ENCODE measurements at places on chromosomes 13 and 19. TPM values are rescaled to one million over a fixed set of nuclear protein-coding genes. Genes with fewer than 3 reads are reported as not detected.
A peak's percentile ranks its signal among the peaks of the same experiment; 100 is the strongest.

- H3K36me3 ChIP-seq: peaks cover 14% of the 10 kb centered on the region
- H3K4me1 ChIP-seq: peaks cover 9% of the 10 kb centered on the region
- no peak overlapping the region for H3K27ac ChIP-seq
Measured at GRCh38 chr19:45852983-45853382, 10.0 kb downstream of the SYMPK start.

DNA sequence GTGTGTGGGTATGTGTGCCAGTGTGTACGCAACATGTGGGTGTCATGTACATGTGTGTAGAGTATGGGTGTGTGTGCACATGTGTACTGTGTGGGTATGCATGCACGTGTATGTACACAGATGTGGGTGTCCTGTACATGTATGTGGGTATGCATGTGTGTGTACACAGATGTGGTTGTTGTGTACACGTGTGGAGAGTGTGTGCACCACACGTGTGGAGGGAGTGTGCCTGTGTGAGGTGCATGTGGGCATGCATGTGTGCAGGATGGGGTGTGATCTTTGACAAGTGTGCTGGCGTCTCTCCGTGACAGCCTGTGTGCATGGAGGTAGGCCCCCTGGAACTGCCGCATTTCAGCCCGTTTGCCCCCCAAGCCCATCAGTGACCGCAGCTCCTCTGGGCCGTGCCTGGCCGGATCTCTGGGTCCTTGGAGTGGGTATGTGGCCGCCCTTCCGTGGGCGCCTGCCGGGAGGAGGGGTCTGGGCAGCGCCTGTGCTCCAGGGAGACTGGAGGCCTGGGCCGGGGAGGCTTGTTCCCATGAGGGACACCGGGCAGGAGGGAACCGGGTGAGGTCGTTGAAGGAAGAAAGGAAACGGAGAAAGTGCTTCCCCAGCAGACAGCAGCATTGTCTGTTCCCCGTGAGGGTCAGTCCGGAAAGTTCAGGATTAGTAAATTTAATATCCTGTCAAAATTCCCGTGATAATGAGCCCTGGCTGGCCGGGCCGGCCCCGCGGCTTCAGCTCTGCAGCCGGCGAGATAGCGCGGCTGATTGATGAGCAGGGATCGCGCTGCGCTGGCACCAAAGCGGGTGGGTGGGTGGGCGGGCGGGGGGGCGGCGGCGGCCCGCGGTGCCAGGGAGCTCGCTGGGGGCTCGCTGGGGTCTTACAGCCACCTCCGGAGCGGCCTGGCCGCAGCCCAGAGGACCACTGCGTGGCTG, 91.1 kb upstream of the SOX1 start:
- no peaks in the 10 kb centered on the region for H3K4me1 ChIP-seq
- no peaks in the 10 kb centered on the region for H3K36me3 ChIP-seq
- H3K27ac ChIP-seq: no peak overlapping the region
- peaks cover 2% of the 10 kb centered on the region for H3K27me3 ChIP-seq
- no peak for DNase-seq

GRCh38 chr13:77048681-77049080, 21.7 kb upstream of the FBXL3 start:
- H3K36me3 ChIP-seq: peaks cover 43% of the 10 kb centered on the region
- H3K27ac ChIP-seq: peak overlapping the region; percentile 43
- no peak for DNase-seq
- no peak overlapping the region for H3K4me3 ChIP-seq
- H3K4me1 ChIP-seq: no peaks in the 10 kb centered on the region

MAP4K1 gene
- 313 TPM for total RNA-seq

UBXN6 gene
- total RNA-seq: 56.7 TPM

MYCBP2 gene
- 148 TPM for total RNA-seq

CRYL1 gene
- total RNA-seq: 16.5 TPM

- H3K4me1 ChIP-seq: no peaks in the 10 kb centered on the region
- H3K36me3 ChIP-seq: no peaks in the 10 kb centered on the region
- DNase-seq: no peak
Measured at GRCh38 chr13:56893843-56894242, 246.9 kb upstream of the PRR20A start.

FZR1 gene
- total RNA-seq: 83.6 TPM

GRCh38 chr13:49108196-49108595, 111.9 kb upstream of the MLNR start:
- no peak overlapping the region for H3K4me3 ChIP-seq
- H3K27ac ChIP-seq: no peak overlapping the region
- peaks cover 10% of the 10 kb centered on the region for H3K4me1 ChIP-seq
- DNase-seq: no peak

TMEM205 gene
- 35.2 TPM for total RNA-seq

TEX26 gene
- total RNA-seq: not detected

DNA sequence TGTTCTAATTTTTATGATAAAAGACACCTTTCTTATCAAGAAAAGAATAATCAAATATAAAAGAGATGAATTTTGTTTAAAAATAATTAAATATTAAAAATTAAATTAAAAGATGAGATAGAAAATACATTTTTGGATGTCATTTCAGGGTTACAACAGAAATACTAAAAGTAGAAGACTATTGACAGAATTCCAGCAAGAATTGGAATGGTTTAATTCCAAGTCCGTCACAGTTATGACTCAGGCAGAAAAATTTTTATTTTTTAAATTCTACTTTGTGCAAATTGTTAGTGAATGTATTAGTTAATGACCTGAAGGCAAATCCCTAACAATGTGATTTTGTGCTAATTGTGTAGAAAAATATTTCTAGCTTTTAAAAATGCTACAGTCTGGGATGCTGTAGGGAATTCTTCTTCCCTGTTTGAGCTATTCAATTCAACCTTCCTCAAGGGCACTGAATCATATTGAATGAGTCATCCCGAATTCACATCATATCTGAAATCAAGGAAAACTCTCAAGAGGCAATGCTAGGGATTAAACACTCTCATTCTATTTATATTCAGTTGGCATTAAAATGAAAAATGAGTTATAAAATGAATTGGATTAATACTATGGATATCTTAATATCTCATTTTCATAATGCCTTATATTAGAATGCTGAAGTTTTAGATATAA, 633.5 kb upstream of the ATXN8OS start:
- no peak overlapping the region for H3K27ac ChIP-seq
- H3K36me3 ChIP-seq: no peaks in the 10 kb centered on the region
- no peaks in the 10 kb centered on the region for H3K4me1 ChIP-seq
- DNase-seq: no peak

DNA sequence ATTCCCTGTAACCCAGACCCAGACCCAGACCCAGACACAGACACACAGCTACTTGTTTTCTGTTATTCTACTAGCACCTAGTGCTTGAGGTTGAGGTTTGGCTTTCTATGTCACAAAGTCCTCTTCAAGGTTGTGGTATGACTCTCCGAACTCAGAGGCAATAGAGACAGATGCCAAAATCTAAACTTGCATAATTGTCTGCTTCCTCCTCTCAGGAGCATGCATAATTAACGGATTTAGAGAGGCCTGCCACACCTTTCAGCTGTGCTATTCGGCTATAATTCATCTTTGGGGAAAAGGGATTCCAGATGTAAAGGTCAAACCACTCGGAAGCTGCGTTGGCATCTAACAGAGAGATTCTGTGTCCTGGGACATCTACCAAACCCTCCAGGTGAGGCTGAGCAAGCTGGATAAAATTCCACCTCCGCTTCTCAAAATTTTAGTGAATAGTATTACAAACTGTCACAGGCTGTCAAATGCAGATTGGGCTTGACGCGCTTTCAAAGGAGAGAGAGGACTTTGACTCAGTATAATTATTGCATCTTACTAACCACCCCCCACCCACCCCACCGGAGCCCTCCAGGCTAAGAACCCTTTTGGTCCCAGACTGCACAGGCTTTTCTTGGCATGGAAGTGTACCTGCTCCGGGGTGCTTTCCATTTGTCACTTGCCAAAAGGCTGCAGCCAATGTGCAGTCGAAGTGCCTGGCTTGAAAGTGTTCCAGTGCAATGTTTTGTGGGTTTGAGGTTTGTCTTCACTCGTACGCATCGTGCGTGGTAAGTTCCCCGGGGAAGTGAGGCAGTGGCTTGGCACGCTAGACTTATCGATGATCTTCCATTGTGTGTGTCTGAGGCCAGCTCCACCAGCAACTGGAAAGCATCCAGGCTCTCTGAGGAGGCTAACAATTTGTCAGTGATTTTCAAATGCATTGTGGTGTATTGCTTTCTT, 194.1 kb downstream of the TDRD3 start:
- no peak overlapping the region for H3K4me3 ChIP-seq
- H3K4me1 ChIP-seq: peaks cover 5% of the 10 kb centered on the region
- no peaks in the 10 kb centered on the region for H3K36me3 ChIP-seq
- no peaks in the 10 kb centered on the region for H3K27me3 ChIP-seq
- no peak for DNase-seq

MEF2B gene
- 5.2 TPM for total RNA-seq

- no peak overlapping the region for H3K27ac ChIP-seq
- H3K4me1 ChIP-seq: peaks cover 2% of the 10 kb centered on the region
- H3K27me3 ChIP-seq: no peaks in the 10 kb centered on the region
- peaks cover 68% of the 10 kb centered on the region for H3K36me3 ChIP-seq
Measured at GRCh38 chr19:37227996-37228395, 10.0 kb downstream of the ZNF383 start.

ZNRF4 gene
- total RNA-seq: not detected

Measured in activated naive CD8-positive, alpha-beta T cell treated with anti-CD3 and anti-CD28 coated beads, Interleukin-2, amount 10 ng/mL, durations not matched to agents 7 days and 5 days (primary cell).